ENCODE measurements at places on chromosomes 1 and 21.

DNA sequence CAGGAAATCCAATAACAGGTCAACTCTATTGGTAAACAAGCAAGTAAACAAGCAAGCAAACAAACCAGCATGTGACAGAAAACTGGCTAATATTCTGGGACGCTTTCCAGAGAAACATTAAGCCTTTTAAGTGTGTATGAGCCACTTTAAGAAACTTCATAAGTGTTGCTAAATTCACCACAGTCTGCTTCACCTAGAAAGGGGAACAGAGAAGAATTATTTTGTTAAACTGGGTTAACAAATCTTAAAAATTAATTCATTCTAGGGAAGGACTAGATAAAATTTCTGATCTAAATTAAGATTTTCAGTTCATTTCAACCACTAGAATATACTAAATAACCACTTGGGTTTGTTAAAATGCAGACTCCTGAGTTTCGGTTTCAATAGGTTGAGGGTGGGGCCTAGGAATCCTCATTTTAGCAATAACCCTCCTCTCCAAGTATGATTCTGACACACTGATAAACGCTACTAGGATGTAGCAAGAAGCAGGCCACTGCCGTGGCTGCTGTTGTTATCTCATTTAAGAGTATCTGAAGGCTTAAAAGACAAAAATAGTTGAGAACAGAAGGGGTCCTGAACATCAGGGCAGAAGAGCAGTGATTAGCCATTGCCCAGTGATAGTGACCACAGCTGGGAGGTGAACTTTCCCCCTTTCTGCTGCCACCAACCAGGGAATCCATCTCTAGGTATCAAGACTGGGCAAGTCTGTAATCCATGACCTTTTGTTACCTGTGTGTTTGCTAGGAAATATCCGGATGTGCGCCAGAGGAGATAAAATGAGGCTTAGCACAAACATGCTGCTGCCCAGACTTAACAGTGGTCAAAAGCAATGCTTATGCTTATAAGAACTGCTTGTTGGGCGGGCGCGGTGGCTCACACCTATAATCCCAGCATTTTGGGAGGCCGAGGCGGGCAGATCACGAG lies 11.2 kb downstream of the CREG1 start:
- no peak for DNase-seq

- no peak for DNase-seq
Observed at GRCh38 chr1:246383239-246383589, 123.9 kb downstream of the SMYD3 start.

DNA sequence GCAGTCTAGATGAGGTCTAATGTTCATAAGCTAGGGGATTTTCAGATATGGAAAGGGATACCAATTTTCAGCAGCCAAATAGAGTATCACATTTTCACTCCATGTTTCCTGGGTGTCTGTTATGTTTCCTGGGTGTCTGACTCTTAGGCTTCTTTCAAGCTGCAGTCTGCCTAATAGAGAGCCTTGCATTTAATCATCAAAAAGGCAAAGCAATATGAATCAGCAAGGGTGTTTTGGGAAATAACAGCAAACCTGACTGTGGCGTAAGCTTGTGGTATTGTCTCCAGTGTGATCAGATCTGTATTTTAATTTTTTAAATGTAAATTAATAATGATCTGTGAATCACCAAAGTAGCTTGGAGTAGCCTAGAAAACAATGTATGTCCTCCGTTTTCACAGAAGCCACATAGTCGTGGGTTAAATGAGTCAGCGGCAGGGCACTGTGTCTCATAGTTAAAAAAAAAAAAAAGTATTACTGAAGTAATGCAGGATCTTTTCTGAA lies 10.4 kb downstream of the LGALS8 start:
- no peak for DNase-seq

DNA sequence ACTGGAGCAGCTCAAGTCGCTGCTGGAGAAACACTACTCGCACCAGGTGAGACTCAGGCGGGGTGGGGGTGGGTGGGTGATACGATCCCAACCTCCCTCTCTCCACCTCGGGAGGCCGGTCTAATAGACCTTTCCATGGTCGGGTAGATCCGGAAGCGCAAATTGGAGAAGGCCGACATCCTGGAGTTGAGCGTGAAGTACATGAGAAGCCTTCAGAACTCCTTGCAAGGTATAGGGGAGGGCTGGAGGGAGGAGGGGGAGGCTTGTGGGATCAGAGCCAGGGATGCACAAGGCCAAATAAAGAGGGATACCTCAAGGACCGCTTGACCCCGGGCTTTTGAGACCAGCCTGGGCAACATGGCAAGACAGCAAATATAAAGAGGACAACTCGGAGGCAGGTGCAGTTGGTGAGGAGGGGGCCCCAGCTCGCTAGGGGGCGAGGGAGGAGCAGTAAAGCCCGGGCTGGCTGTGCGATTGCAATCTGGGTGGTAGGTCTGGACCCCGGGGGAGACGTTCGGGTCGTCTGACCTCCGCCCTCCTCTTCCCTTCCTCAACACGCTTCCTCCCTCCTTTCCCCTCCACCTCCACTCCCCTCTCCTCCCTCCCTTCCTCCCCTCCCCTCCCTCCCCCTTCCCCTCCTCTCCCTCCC lies 546 bp downstream of the HES3 start:
- DNase-seq = no peak

DNA sequence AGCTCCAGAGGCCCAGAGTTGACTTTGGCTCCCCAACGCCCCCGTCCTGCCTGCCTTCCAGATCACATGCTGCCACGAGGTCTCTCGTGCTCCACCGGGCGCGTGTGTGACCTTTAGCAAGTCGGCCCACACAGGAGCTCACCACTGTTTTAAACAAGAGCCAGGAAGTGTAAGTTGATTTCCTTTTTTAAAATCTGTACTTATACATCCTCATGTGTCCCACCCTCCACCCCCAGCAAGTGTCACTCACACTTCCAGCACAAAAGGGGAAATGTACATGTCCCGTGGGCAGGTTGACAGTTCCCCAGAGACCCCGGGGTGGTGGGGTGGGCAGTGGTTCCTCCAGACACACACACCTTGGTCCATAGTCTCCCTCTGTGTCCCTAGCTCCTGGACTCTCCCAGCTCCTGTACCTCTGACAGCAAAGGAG lies 84.4 kb downstream of the STUM start:
- peak; percentile 67 for DNase-seq

GRCh38 chr1:87325982-87326738 lies 2.5 kb upstream of the LMO4 start:
- DNase-seq = no peak

- DNase-seq = no peak
Observed at GRCh38 chr1:215704089-215704860, 137.2 kb downstream of the KCTD3 start.

- no peak for DNase-seq
Observed at GRCh38 chr1:38805036-38805435, 54.5 kb downstream of the RRAGC start.

- no peak for DNase-seq
Observed at GRCh38 chr1:154157520-154158306, 2.8 kb upstream of the NUP210L start.

- DNase-seq = no peak
Observed at GRCh38 chr1:162422662-162423375, 10.9 kb upstream of the SH2D1B start.

DNA sequence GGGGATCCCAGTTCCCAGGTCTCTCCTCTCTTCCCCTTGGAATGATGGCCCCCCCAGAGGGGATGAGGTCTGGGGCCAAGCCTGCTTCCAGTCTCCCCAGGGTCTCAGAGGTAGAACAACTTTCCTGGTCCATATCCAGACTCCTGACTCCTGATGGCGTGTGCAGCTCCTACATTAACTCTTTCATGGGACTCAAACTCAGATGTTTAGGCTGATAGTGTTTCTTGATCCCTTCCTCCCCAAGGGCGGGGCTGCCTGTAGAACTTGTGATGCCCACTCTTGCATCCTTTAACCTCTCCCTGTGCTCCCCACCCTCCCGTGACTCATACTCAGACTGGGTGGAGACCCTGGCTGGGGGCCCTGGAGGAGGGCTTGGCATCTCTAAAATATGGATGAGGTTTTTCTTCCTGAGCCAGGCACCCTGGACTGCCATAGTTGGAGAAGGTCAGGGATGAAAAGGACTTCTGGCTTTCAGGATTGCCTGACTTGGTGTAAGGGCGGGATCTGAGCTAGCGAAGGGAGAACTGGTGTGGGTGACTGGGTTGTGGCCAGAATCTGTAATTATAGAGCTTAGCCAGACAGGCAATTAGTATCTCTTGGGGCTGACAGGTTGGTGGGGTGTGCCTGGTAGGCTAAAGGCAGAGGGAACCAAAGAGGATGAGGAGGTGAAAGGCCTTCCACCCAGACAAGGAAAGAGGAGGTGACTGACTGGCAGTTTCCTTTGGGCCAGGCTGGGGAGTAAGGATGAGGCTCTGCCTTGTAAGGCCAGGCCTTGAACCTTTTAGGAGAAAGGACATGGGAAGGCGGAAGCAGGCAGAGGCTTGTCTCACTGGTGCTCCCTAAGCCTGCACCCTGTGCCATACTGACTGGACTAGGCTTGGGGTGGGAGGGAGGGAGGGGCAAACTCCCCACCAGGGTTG lies 1.5 kb downstream of the ATP8B2 start:
- DNase-seq = peak; percentile 79

GRCh38 chr1:39452540-39452939 lies 38.9 kb upstream of the BMP8A start:
- DNase-seq = no peak

DNA sequence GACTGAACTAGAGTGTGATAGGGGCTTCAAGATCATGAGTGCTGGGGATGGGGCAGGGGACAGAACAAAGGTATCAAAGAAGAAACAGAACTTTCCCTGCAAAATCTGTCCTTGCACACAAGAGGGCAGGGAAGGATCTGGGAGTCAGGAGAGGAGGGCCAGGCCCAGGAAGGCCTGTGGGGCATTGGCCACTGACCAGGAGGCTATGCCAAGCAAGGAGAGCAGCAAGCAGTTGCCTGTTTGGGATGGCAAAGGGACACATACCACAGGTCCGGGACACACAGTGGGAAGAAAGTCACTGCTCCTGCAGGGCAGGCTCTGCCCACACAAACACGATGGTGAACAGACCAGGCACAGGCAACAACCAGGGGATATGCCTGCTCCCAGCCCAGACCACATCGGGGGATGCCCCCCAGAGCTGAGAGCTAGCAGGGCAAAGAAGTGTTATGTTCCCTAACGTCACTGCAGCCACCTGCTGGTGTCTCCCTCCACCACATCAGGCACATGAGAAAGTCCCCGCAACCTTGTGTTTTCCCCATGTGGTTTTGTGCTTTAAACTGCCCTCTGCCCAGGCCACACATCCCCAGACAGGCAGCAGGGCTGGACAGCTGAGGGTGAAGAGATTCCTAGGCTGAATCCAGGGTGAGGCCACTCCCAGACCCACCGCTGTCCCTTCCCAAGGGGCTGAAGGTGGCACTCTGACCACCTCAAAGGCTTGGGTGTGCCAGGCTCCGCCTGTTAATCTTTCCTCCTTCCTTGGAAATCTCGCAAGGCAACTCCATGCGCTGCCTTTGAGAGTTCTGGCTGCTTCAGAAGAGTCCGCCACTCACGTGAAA lies 53.6 kb downstream of the KIF21B start:
- no peak for DNase-seq

DNA sequence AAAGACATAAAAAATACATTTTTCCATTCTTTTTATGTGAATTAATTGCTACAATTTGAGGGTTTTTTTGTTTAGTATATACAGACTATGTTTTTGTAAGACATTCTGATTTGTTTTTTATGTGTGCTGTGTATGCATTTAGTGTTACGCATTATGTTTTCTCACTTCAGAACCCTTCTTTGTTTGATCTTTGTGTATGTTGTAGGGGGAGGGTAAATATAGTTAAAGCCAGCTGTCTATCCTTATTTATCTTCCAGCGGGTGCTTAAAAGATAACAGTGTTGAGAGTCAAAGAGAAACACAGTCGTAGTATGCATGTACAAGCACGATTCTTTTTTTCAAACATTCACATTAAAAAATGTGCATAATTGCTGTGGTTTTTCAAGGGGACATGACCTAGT lies 97.5 kb upstream of the KIAA1614 start:
- DNase-seq = no peak

DNA sequence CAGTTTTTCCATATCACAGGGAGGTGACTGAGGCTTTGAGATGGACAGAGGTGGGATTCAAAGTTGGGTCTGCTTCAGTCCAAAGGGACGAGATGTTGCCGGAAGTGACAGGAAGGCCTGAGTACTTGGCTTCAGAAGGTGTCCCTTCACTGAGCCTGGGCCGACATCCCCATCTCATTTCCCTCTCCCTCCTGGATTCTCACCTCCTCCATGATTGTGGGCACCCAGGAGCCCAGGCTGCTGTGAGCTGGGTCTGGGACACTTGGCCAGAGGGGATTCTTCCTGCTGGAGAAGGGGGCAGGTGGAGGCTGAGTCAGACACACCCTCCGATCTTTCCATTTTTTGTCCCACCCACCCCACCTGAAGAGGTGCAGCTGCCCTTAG lies 2.8 kb upstream of the MRPS15 start:
- no peak for DNase-seq

DNA sequence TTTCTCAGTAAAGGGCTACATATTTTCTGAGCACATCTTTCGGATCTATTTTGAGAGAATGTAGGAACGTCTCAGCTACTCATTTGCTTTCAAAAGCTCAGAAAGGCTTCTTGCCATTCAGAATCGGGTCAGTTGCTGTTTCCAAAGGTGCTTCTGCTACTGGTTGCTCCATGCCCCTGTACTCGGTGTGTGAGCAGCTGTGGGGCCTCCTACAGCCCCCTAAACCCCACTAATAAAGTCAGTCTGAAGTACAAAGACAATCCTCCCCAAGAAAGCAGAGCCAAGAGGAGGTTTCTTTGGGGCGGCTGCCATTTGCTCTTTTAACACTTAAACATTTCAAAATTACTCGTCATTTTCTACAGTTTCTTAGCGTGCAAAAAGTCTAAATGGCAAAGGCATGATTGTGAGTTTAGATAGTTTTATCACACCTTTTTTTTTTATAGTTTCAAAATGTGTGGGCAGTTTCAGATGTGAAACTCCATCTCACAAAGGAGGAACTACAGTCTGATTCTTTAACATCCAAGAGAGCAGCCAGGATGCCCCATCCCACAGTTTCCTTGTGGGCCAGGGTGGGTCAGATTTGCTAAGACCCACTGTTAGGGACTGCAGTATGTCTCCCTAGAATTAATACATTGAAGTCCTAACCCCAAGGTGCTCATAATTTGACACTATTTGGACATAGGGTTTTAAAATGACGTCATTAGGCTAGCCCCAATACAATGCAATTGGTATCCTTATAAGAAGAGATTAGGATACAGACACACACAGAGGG lies 4.1 kb downstream of the RUNX1 start:
- DNase-seq = no peak

DNA sequence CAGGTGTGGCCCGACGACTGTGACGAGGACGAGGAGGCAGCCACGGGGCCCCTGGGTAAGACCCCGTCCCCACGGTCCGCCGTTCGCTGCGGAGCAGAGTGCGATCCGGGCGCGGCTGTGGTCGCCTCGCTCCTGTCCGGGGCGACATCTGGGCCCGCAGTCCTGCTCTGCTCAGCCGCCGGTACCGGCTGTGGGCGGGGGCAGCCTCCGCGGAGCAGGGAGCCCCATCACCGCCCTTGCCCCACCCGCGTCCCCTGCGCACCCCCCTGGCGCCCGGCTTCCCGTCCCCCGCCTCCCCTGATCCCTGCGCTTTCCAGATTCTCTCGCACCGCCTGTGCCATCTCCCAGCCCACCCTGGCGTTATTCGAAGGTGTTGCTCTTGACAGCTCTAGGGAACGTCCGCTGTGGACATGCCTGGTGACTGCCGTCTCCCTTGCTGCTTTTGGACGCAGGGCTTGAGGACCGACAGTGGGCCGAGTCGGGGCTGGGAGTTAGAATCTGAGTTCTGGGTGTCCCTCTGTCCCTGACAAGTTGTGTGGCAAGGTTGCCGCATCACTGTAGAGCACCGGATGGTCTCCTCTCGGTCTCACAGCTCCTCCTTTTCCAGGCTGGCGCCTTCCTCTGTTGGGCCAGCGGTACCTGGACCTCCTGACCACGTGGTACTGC lies 596 bp downstream of the TOR3A start:
- no peak for DNase-seq

Data from sciatic nerve (tissue), 2 donors.